CD4-positive, alpha-beta T cell treated with Interleukin-12 subunit alpha and Interleukin-12 subunit beta, for 1 hour (primary cell): ENCODE measurements at places on chromosomes 5 and 9.

DNA sequence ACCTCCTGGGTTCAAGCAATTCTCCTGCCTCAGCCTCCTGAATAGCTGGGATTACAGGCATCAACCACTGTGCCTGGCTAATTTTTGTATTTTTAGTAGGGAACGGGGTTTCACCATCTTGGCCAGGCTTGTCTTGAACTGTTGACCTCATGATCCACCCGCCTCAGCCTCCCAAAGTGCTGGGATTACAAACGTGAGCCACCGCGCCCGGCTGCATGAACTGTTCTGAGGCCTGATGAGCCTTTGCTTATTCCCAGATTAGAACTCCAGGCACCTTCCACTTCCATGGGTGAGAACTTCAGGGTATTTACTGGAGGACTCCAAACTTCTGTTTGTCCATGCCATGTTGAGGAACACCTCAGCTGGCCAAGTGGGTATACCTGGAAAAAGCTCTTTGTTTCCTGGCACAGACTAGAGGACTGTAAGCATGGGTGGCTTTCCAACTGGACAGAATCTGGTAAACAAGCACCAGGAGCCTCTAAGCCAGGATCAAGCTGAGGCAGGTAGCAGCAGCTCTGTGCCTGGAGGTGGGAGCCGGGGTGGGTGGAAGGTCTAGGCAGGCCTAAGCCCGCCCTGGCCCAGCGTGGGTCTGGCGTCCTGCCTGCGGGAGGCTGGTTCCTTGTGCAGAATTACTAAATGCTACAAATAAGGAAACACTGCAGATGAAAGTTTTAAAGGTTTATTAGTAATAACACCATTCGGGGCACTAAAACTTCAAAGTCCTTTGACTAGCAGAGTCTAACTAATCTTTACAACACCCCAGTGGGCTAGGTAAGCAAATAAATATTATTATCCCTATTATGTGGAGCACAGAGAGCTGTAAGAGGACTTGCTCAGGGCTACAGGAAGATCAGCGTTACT is 78.4 kb downstream of the SEMA5A start:
- no peak for DNase-seq

- DNase-seq: no peak
Measured at GRCh38 chr5:172852490-172853354, 18.7 kb downstream of the ERGIC1 start.

- DNase-seq: peak; percentile 60
Measured at GRCh38 chr5:173331956-173332479, 3.8 kb upstream of the STC2 start.

DNA sequence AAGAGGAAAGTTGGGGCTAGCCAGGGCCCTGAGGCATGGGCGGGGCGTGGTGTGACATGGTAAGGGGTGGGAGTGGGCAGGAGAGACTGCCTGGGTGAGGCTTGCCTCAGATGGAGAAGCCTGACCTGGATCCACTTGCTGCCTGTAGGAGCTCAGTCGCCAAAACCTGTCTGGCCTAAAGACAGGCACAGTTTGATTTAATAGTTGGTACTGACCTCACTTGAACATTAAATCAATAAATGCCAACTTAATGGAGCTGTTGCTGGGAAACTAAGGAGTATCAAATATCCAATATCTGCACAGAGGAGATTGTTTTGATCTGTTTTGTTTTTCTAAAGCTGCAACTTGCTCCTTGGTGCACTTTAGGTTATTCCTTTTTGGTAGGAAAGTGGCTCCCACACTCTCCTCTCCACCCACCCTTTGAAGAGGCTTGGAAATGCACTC is 86.4 kb downstream of the RCL1 start:
- no peak for DNase-seq
